IMR-90 (cell line): ENCODE measurements at places on chromosomes 13 and 19. TPM values are rescaled to one million over a fixed set of nuclear protein-coding genes. Genes with fewer than 3 reads are reported as not detected.

GRCh38 chr13:93364166-93364565 lies 137.6 kb downstream of the GPC6 start:
- DNase-seq: peak; percentile 91

- no peak for DNase-seq
Observed at GRCh38 chr13:73972545-73972944, 161.7 kb downstream of the KLF12 start.

Gene IL17D
- 0.56 and 0.72 TPM in 2 replicates for total RNA-seq

Gene ZNF534
- not detected in 2 replicates for total RNA-seq

Gene UBE2L5
- total RNA-seq: 0.18 TPM in 1 of 2 replicates, not detected in the other
